ENCODE measurements at places on chromosomes 7 and 10.

- no peak for DNase-seq
Measured at GRCh38 chr10:114401195-114401791, 3.0 kb downstream of the AFAP1L2 start.

DNA sequence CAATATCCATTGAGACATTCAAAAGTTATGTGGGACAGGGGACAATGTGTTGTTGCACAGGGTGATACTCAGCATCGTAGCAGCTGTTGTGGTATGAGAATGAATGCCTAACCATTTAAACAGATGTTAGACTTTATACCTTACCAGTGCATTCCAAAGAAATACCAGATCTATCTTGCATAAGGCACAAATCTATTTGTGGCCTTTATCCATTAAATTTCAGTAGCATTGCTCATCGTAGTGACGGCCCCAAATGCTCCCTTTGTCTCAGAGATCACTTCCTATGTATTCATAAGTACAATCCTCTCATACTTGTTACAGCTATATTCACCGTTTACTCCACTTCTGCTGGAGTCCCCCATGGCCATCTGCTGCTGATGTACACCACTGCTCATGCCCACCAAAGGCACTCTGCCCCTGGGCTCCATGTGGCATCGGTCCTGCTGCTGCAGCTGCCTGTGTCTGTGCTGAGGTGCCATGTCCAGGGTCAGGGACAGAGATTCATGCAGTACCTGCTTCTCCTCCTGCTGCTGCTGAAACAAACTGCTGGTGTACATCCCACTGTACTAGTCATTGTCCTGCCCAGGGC is 96.3 kb downstream of the CPED1 start:
- DNase-seq: no peak

DNA sequence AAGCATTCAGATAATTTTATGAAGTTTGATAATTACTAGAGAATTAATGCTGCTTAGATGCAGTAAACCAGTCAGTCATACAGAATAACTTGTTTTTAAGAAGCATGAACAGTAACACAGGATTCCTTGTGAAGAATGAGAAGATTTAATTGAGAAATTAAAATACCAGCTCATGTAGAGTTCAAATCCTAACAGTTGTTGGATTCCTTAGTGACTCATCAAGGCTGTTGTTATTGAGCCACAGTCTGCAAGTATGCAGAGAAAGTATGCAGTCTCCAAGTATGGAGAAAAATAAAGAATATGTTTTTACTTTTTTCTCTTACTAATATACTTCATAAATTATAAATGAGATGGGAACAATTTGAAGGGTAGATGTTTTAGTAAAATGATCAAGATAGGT is 30.2 kb upstream of the CYP26C1 start:
- no peak for DNase-seq

DNA sequence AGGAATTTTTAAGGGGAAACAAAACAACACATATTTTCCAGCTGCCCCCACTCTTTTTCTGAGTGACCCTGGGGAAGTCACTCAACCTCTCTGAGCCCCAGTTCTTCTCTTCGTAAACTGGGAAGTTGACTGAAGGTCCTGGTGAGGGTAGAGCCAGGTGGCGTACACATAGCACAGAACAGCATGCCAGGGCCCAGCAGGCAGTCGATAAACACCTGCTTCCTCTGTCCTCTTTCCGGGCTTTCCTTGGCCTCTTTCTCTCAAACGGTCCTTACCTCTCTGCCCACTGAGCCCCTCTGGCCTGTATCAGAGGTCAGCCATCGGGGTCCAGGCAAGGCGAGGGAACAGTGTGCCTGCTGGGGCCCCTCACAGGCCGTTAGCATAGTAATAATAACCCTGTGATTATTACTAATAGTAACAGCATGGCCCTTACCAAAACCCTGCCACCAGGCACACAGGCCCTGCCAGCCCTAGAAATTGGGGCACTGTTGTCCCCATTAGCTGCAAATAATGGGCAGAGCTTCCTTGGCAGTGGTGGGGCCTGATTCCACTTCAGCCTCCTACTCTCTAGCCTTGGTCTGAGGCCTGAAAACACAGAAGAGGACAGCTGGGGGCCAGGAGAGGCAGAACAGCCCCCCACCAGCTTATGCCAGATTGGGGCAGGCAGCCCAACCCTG is 37.3 kb upstream of the SLC29A3 start:
- DNase-seq: no peak

GRCh38 chr7:152103066-152103465 is 77.6 kb downstream of the GALNT11 start:
- DNase-seq: no peak

GRCh38 chr10:52115823-52116222 is 198.3 kb upstream of the DKK1 start:
- no peak for DNase-seq

DNA sequence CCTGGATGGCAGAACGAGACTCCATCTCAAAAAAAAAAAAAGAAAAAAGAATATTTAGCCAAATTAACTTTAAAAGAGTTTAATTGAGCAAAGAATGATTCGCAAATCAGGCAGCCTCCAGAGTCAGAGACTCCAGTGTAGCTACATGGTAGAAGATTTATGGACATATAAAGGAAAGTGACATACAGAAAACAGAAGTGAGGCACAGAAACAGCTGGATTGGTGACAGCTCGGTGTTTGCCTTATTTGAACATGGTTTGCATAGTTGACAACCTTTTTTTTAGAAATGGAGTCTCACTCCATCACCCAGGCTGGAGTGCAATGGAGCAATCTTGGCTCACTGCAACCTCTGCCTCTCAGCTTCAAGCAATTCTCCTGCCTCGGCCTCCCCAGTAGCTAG is 35.2 kb upstream of the TNS3 start:
- no peak for DNase-seq

DNA sequence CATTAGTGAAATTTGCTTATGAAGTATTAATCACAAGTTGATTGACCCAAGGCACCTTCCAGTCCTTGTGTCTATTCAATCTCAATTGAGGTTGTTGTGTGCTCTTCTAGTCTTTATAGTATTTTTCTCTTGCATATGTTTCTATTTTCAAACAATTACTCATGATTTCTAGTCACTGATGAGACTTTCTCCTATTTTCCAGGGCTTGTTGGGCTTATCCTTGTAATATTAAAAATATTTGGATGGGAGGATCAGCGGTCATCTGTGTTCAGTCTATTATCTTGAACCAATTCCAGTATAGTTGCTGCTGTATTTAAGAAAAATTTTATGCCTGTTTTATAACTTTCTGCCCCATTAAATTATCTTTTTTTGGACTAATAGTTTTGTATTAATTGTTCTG is 154.4 kb downstream of the PTEN start:
- DNase-seq: no peak

DNA sequence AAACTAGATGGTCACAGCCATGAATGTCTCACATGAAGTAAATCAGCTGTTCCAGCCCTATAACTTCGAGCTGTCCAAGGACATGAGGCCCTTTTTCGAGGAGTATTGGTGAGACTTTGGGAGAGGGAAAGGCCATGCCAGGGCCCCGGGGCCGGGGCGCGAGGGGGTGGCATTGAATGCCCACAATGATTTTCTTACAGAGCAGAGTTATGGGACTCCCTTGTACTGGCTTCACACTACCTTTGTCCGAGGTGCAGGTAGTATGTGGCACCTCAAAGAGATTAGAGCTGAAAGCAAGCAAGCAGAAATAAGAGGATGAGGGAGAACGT is 407 bp downstream of the ELOVL3 start:
- DNase-seq: no peak

- DNase-seq: no peak
Measured at GRCh38 chr7:157271991-157272324, 64.8 kb upstream of the DNAJB6 start.

GRCh38 chr10:130924138-130924819 is 387.2 kb downstream of the TCERG1L start:
- peak; percentile 7 for DNase-seq

GRCh38 chr7:55534916-55535590 is 37.2 kb downstream of the VOPP1 start:
- DNase-seq: no peak

- no peak for DNase-seq
Measured at GRCh38 chr7:150566572-150566971, 618 bp upstream of the GIMAP4 start.

DNA sequence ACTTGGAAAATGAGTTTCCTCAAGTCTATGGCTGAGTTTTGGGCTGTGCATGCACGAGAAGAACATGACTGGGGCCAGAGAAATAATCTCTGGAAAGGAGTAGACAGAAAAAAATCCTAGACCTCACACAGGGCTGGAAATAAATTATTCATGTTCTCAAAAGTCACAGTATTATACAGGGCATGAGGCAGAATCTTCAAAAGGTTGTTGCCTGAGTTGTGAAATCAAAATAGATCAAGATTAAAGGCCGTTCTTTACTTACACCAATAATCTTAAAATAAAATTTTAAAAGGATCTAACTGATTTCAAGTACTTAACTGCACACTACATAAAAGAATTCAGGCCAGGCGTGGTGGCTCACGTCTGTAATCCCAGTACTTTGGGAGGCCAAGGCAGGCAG is 14.1 kb upstream of the CREM start:
- DNase-seq: no peak

GRCh38 chr10:7707102-7707501 is 4.0 kb downstream of the ITIH2 start:
- no peak for DNase-seq

GRCh38 chr7:28413011-28413410 is 693 bp downstream of the CREB5 start:
- no peak for DNase-seq

DNA sequence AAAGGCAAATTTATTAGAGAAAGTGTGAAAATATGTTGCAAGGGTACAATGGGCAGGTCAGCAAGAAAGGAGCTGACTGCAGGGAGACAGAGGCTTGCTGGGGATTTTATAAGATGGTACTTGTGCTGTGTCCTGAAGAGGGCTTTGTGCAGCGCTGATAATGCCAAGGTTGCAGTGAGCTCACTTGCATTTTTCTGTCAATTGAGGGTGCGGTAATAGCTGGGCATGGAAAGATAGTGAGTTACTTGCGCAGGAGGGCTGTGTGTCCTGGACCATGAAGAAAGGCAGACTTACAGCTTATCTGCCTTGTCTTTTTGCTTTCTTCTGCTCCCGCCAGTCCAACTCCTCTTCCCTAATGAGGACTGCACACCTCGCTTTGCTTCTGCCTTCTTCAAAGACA is 12.5 kb downstream of the CDC123 start:
- DNase-seq: no peak

GRCh38 chr10:121942749-121943416 is 15.1 kb upstream of the ATE1 start:
- no peak for DNase-seq

GRCh38 chr7:66088861-66089838 is 13.5 kb downstream of the ASL start:
- DNase-seq: no peak

- no peak for DNase-seq
Measured at GRCh38 chr7:115658223-115658622, 372.3 kb downstream of the TFEC start.

DNA sequence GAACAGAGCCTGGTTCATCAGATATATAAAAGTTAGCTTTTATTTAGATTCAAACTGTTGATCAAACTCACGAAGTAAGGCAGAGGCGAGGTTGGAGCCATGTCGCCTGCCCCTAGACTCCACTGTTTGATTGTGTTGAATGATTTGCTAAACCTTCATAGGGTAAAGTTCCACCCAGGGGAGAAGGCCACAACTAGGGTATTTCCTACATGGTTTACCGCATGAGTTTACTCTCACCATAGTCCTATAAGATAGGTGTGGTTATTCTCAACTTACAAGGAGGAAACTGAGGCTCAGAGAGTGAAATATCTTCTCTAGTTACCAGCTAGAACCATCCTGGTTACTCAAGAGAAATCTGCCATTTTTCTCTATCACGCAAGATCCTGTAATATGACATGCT is 31.8 kb downstream of the ARHGAP22 start:
- no peak for DNase-seq

DNA sequence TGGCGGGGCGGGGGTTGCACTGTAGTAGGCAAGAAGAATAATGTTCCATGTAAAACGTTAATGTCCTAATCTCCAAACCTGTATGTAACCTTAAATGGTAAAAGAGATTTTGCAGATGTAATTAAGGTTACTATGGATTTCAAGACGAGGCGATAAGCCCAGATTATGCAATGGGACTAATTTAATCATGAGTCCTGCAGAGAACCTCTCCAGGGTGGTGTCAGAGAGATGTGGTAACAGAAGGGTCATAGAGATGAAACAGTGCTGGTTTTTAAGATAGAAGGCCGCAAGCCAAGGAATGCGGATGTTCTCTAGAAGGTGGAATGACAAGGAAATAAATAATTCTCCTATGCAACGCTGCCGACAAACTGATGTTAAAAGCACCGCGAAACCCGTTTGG is 57.1 kb downstream of the UBE3C start:
- DNase-seq: no peak

GRCh38 chr7:151086802-151087244 is 548 bp downstream of the AGAP3 start:
- peak; percentile 54 for DNase-seq

DNA sequence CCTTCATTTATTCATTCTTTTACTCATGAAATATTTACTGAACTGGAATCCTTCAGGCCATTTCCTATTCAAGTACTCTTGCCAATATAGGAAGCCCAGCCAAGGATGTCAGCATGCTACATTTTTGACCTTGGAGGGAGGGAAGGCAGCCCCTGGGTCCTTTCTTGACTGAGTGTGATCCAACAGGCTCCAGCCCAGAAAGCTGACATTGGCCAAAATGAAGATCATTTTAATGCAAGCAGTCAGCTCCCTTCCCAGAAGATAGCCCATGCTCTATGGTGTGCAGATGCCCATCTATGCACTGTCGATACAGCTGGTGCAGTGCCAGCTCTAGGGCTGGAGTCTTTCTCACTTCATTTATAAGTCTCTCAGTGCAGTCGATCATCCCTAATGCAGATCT is 646.0 kb downstream of the KCNMA1 start:
- DNase-seq: no peak

- no peak for DNase-seq
Measured at GRCh38 chr7:1810521-1810920, 140.4 kb downstream of the ELFN1 start.

DNA sequence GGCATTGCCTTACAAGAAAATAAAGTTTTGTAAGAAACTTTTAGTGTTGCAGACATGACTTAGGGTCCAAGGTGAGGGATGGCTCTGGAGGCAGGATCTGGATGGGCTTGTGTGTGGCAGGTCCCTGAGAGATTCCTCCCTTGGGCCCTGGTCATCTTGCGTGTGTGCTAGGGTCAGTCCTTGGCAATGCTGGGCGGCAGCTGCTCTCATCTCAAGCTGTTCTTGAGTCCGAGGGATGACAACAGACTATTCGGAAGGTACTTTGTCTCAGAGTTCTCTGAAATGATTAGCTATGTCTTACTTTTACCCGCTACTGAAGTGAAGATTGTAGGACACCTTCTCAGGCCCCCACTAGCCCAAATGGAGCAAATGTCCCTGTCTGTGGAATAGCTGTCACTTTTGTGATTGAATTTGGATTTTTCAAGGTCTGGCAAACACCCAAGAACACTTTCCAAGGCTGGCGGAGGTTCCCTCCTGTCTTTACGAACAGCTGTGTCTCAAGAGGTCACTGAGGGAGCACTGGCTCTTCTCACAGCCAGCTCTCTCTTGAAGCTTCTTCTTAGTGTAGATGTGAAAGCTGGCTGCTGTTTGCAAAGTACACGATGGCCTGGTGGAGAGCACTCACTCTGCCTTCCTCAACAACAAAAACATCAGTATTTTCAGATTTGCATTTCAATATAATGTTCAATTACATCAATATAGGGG is 253.6 kb downstream of the STK31 start:
- no peak for DNase-seq

GRCh38 chr7:142383841-142384492 is 126.1 kb upstream of the PRSS58 start:
- DNase-seq: peak; percentile 43

Data from activated CD4-positive, alpha-beta T cell treated with anti-CD3 and anti-CD28 coated beads for 48 hours (primary cell).